ENCODE measurements at places on chromosomes 11 and 22.

- no peak for DNase-seq
These were observed 1.8 kb downstream of the TTC17 start for GRCh38 chr11:43360361-43361032.

GRCh38 chr22:29933619-29934018, 50.6 kb downstream of the MTMR3 start:
- no peak for DNase-seq

DNA sequence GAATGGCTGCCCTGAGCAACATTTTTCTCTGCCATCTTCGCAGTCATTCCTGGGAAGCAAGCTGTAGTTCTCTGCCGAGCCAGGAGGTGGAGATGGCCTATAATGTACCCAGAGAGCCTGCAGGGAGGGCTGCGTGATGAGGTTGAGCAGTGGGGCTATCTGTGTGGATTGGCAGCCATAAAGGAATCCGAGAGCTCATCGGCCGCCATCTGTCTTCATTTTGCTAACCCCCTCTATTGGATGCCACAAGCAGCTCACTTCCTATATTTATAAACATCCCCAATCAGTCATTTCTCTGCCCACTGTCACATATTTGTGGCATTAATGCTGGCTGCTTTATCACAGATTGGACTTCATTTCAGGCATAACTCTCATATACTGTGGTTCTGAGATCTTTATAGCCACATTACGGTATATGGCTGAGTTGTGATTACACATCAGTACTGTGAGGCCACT, 209.5 kb downstream of the NTM start:
- DNase-seq: peak; percentile 18

DNA sequence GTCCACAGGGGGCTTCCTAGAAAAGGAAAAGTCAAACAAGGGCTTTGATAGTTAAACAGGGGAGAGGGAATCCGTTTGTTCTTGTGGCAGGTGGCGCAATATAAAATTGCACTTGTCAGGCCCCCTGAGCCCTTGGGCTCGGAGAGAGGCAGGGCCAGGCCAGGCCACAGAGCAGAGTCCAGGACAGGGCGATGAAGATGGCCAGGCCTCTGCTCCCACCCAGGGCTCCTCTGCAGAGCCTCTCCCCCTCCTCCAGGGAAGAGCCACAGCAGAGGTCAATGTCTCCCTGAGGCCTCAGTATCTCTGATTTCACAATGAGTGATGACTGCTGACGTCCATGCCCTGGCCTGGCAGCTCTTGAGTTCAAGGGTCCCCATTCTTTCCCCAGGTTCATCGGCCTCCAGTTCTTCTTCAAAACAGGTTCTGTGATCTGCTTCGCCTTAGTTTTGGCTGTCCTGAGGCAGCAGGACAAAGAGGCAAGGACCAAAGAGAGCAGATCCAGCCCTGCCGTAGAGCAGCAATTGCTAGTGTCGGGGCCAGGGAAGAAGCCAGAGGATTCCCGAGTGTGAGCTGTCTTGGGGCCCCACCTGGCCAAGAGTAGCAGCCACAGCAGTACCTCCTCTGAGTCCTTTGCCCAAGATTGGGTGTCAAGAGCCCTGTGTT, 36.4 kb upstream of the TPBGL start:
- no peak for DNase-seq

GRCh38 chr11:19050281-19050680, 10.2 kb downstream of the MRGPRX2 start:
- DNase-seq: no peak

DNA sequence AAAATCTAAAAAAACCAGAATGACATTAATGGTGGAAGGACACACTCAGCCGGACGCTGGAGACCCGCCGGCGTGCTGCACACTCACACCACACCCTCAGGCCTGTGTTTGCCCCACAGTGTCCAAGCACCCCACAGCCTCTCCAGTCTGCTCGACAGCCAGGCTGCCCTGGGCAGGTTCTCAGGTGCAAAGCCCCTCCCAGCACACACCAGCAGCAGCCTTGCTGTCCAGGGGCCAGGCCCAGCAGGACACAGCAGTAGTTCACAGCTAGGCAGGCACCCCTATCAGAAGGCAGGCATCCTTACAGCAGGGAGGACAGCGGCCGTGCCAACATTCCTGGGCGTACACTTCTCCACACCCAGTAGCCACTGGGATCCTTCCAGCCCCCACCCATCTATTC, 1.7 kb upstream of the SLC25A1 start:
- no peak for DNase-seq

- DNase-seq: no peak
These were observed 1.4 kb upstream of the PRSS23 start for GRCh38 chr11:86798988-86799387.

DNA sequence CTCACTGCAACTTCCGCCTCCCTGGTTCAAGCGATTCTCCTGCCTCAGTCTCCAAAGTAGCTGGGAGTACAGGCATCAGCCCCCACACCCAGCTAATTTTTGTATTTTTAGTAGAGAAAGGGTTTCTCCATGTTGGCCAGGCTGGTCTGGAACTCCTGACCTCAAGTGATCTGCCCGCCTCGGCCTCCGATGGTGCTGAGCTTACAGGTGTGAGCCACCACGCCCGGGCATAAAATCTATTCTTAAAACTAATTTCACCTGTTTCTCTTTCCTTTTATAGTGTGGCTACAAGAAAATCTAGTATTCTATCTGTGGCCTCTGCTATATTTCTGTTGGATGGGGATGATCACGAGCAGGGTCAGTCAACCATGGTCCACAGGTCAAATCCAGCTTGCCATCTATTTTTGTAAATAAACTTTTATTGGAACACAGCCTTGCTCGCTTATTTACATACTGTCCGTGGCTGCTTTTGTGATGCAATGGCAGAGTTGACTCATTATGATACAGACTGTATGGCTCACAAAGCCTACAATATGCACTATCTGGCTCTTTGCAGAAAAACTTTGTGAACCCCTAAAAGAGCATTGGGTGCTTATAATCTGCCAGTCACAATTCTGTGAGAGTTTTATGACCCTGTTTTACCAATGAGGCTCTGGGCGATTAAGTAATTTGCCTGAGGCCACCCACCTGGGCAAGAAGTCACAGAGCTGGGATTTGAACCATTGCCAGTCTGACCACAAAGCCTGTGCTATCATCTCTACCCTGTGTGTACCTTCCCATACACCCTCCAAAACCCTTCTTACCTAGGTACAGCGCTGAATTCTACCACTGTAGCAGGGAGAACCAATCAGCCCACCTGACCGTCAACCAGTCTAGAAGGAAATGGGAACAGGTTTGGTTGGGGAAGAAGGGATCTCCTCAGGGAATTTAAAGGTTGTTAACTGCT, 28.3 kb downstream of the SLC1A2 start:
- DNase-seq: no peak

- DNase-seq: no peak
These were observed 317.3 kb upstream of the ANO3 start for GRCh38 chr11:26014456-26015115.

DNA sequence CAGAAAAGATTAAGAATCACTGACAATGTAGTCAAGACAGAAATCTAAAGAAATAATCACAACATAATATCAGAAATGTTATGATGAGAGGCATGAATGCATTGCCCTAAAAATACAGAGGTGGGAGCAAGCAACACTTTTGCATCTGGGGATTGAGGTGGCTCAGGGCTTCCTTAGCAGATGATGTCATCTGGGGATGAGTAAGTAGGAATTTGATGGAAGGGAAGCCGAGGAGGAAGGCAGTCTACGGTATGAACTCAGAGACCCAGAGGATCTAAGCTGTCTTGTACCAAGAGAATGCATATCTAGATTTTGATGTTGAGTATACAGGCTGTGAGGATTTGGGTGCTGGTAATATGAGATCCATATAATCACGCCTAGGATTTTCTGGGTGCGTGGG, 193.0 kb upstream of the SNX19 start:
- no peak for DNase-seq

DNA sequence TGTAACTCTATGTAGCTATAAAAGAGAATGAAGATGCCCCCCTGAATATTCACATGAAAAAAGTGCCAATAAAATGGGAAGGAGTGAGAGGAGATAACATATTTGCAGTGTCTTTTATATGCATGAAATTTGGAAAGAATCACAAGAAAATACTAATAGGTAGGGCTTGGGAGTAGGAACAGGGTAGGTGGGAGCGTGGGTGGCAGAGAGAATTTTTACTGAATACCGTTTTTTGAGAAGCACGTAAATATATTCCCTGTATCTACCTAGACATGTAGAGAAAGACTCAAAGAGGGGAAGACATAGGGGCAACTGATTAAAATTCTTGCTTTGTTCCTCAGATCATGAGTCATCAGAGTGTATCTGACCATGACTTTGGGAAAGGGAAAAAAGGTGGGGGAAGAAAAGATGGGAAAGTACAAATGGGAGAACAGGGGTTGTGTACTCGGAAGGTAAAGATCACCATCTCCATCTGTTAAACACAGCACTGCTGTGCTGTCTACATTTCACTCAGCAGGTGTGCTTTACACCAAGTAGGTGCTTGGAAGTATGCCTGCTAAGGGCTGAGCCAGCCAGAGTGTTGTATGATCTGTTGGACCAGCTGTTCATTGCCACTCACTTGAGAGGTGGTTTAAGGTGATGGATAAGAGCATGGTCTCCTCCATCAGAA, 16.0 kb downstream of the PRR5L start:
- no peak for DNase-seq

DNA sequence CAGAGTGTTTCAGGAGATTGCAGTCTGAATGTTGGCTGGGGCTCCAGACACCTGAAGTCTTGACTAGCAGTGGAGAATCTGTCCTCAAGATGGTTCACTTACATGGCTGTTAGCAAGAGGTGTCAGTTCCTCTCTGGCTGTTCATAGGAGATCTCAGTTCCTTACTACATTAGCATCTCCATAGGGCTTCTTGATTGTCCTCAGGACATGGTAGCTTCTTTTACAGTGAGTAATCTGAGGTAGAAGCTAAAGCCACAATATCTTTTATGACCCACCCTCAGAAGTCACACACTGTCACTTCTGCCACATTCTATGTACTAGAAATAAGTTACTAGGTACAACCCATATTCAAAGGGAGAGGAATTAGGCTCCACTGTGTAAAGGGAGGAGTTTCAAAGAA, 10.5 kb upstream of the PATL1 start:
- no peak for DNase-seq

DNA sequence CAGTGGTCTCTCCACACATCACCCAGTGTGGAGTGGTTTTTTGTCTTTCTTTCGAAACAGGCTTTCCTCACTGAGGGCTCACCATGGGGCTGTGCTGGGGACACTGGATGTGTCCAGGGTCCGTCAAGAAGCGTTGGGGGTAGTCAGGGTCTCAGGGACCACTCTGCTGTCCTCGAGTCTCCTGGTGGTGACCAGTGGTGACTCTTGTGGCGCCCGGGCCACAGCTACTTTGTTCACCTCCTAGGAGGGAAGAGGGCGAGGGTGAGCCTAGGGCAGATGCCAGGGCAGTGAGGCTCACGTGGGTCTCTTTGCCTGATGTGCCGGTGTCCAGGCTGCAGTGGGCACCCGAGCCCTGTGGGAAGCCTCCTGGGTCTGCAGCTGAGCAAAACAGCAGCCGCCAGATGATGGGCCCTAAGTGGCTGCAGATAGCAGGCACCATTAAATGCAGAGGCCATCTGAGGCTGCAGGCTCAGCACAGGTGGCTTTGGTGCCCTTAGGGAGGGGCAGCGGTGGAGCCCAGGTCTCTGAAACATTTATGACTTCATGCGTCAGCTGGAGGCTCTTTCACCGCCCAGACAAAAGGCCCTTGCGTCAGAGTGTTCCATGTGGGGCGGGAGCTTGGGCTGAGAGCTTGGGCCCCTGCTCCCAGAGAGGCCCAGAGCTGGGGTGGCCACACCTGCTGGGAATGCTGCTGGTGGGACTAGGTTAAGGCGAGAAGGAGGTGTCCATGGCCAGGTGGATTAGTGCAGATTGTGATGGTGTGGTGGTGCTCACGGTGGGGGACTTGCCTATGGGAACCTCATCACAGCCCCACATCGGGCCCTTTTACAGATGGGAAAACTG, 29.5 kb downstream of the KCNQ1 start:
- no peak for DNase-seq

GRCh38 chr11:2576549-2576948, 123.2 kb downstream of the KCNQ1OT1 start:
- peak; percentile 5 for DNase-seq

- no peak for DNase-seq
These were observed 41.7 kb upstream of the FGF3 start for GRCh38 chr11:69860796-69861445.

DNA sequence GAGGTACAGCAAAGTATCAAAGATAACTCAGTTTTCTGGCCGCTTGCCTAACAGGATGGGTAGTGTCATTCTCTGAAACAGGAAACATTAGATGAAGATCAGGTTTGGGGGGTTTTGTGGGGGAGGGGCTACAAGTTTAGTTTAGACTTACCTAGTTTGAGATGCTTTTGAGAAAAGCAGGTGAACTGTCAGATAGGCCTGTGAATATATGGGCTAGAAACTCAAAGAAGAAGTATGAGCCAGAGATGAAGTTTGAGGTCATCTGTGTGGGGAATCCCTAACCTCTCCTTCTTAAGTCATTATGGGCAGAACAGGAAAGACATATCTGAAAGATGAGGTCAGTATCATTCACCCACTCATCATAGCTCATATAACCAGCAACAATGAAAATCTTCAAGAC, 11.9 kb downstream of the HOATZ start:
- no peak for DNase-seq

- no peak for DNase-seq
These were observed 67.3 kb downstream of the GAS2 start for GRCh38 chr11:22733475-22734248.

- DNase-seq: no peak
These were observed 420.9 kb downstream of the METTL15 start for GRCh38 chr11:28529046-28529445.

DNA sequence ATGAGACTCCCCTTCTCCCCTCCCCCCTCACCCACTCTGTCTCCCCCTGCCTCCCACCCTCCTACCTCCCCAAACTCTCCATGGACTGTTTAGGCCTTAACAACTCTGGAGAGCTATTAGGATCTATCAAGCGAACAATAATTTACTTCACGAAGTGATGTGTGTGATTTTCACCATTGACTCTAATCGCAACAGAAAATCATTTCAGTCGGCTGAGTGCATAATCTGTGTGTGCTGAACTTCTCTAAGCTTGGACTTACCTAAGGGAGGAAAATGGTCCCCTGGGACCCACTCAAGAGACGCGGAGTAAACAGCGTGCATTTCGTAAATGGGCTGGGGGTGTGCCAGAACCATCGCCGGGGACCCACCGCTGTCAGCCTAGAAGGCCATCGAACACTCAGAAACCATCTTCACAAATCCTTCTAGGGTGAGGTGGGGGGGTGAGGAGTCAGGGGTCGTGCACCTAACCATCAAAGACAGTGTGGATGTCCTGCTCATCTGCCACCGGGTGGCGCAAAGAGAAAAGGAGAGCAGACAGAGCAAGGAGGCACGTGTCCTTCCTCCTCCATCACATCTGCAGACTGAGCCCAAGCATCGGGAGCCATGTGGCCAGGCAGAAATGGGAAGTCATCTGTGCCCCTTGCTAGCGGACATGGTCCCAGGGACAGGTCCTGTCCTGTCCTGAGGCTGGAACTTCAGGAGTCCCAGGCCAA, 62.1 kb upstream of the NUP50 start:
- DNase-seq: no peak

GRCh38 chr22:42937164-42937843, 77.6 kb downstream of the PACSIN2 start:
- peak; percentile 40 for DNase-seq

DNA sequence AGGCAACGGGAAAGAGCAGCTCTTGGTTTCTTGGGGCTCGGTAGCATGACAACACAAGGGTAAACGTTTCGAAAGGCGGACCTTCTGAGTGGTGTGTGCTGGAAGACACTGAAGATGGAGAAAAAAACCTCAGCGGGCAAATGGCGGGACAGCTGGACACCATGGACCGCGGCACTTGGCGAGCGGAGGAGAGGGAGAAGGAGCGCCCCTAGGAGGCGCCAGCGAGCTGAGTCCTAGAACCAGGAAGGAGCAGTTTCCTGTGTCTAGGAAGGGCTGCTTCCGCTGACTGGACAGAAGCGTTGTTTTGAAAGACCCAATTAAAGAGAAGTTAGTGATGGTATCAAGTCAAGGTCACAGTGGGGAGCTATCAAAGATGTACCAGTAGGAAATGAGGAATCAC, 44.0 kb upstream of the OPCML start:
- no peak for DNase-seq
